A172 (cell line): ENCODE measurements at places on chromosomes 12 and 14.
A peak's percentile ranks its signal among the peaks of the same experiment; 100 is the strongest.

DNA sequence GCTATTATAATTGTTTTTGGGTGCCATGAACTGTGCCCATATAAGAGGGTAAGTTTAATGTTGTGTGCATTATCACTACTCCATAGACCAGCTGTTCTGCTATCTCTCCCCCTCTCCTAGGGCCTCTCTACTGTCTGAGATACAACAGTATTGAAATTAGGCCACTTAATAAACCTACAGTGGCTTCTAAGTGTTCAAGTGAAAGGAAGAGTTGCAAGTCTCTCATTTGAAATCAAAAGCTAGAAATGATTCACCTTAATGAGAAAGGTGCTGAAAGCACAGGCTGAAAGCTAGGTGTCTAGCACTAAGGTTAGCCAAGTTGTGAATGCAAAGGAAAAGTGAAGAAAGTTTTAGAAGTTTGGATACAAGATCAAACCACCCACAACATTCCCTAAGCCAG lies 168.0 kb downstream of the SLC16A7 start:
- no peak for DNase-seq

DNA sequence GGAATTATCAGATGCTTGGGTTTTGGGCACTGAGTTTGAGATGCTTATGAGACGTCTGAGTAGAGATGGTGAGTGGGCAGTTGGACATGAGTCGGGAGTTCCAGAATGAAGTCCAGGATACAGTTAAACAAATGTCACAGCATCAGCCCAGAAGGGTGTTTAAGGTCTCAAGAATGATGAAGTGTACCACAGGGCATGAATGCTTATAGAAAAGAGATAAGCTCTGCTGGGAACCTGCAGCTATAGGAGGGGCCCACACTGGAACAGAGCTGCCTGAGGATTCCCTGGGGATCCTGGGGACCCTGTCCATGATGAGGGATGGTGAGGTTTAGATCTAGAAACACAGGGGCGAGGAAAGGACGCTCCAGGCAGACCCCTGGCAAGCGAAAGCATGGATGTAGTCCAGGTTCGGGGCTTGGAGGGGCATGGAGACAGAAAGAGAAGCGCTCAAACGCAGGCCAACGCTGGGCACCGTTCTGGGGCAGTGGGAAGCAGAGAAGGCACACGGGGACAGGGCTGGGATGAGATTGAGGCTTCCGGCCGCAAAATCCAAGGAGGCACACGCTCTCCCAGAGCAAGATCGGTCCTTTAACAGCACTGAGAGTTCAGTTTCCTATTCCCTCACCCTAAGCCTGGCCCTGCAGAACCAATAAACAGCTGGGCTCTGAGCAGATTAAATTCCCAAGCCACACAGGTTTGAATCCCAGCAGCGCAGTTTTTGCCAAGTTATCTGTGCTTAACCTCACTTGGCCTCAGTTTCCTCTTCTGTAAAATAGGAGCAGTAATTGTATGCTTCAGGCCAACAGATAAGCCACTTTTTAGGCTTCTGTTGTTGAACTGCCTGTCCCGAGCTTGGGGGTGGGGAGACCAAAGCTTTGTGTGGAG lies 52.9 kb downstream of the EID3 start:
- no peak for DNase-seq

- DNase-seq: no peak
Measured at GRCh38 chr12:122949816-122950675, 16.2 kb downstream of the ABCB9 start.

- no peak for DNase-seq
Measured at GRCh38 chr14:51883232-51883631, 22.8 kb downstream of the GNG2 start.

DNA sequence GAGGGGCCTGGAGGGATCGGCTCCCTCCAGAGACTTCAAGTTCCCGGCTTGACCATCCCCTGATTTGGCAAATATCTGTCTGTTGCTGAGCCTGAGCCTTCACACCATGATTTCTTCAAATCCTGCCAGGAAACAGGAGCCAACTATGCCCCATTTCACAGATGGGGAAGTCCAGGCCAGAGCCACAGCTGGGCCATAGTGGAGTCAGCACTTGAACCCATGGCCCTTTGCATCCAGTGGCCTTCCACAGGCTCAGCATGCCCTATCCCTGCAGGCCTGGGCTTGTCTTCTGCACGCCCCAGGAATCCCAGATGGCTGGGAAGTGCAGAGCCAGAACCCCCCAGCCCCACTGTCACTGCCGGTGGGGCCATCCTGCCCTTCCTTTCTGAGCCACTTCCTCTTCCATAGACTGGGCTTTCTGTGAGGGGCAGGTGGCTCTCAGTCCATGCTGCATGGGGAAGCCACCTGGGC lies 44.9 kb downstream of the CYP46A1 start:
- no peak for DNase-seq

- DNase-seq: no peak
Measured at GRCh38 chr14:21043974-21044618, 1.9 kb downstream of the RNASE7 start.

DNA sequence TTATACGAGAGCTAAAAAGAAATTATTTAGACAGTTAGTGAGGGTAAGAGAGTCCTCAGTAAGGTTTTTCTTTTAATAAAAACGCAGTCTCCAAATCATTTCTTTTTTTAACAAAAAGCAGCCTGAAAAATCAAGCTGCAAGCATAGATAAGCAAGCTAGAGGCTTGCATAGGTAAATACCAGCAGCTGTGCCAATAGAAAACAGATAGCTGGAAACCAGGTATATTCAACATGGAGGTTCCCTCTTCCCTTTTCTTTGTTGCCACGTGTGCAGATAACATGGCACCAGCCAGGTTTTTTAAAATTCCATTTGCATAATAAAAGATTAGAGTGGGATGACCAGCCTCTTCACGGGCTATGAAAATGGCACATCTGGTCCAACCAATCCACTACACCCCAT lies 6.1 kb upstream of the PRKAB1 start:
- DNase-seq: no peak

GRCh38 chr14:88933191-88933590 lies 108.7 kb downstream of the TTC8 start:
- no peak for DNase-seq

DNA sequence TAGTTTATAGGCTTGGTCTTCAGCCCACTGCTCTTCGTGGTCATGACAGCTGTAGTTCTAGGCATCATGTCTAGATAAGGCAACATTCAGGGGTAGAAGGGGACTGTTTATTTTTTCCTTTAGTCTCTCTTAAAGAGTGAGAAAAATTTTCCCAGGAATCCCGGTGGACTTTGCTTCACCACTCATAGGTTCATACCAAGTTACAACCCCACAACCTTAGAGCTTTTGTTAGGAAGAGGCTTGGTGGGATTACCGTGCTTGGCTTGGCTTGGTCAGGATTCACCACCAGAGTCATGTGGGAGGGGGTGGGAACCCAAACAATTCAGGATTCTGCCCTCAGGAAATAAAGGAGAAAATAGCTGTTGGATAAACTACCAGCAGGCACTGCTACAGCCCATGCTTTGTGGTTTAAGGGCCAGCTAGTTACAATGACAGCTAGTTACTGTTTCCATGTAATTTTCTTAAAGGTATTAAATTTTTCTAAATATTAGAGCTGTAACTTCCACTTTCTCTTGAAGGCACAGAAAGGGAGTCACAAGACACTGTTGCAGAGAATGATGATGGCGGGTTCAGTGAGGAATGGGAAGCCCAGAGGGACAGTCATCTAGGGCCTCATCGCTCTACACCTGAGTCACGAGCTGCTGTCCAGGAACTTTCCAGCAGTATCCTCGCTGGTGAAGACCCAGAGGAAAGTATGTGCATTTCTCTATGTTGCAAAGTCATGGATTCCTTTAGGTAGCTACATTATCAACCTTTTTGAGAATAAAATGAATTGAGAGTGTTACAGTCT lies 25.9 kb upstream of the PAPLN start:
- DNase-seq: no peak

- no peak for DNase-seq
Measured at GRCh38 chr12:82149045-82149444, 209.1 kb downstream of the CCDC59 start.

DNA sequence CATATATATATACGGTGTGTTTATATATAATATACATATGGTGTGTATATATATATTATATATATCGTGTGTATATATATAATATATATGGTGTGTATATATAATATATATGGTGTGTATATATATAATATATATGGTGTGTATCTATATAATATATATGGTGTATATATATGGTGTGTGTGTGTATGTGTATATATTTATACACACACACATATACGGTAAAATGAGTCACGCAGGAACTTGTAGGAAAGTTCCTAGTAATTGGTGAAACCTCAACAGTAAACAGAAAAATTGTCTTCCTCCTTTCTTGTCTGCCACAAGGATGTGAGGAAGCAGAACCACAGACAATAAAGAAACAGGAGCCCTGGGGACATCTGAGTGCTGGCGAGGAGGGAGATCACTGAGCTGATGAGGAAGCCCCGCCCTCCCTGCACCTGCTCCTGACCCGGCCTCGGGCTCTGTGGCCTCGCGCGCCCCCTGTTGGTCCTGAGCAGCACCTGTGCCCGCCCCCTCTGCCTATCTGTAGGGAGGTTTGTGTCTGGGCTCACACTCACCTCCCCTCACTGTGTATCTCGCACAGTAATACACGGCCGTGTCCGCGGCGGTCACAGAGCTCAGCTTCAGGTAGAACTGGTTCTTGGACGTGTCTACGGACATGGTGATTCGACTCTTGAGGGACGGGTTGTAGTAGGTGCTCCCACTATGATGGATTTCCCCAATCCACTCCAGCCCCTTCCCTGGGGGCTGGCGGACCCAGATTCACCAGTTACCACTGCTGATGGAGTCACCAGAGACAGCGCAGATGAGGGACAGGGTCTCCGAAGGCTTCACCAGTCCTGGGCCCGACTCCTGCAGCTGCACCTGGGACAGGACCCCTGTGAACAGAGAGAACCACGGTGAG lies 1079.4 kb downstream of the TMEM121 start:
- DNase-seq: no peak

DNA sequence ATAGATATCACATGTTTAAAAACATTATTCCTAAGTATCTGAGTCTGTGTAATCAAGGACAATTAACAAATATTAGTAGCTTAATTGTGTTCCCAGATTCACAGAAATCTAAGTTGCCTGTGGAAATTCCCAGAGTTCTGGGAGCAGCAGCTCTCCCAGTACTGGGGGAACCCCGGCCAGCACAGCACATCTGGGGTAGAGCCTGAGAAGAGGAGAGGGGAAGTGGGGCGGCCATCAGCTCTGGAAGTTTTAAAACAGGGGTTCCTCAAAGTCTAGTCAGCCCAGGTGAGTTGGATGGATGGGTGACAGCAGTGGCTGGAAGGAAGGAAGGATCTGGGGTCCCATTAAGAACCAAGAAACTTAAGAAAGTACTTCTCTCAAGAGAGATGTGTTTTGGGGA lies 24.6 kb downstream of the PRICKLE1 start:
- DNase-seq: no peak

DNA sequence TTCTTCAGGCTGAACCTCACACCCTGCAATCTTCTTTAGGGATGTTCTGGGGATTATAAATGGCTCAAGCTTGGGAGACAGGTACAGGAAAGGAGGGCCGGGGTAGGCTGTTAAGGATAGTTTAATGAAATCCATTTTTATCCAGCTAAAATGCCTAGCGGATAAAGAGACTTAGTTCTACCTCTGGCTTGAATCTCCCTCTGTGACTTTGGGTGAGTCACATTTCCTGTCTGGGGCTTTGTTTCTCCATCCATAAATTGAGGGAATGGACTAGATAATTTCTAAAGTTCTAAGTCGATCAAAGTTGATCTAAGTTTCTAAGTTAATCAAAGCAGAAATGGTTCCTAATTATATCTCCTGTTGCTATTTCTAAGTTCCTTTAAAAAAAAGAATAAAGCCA lies 319.6 kb upstream of the E2F7 start:
- DNase-seq: peak; percentile 16

- no peak for DNase-seq
Measured at GRCh38 chr12:32515137-32515873, 115.9 kb downstream of the FGD4 start.

GRCh38 chr14:76918782-76919394 lies 92.7 kb downstream of the LRRC74A start:
- DNase-seq: peak; percentile 92

DNA sequence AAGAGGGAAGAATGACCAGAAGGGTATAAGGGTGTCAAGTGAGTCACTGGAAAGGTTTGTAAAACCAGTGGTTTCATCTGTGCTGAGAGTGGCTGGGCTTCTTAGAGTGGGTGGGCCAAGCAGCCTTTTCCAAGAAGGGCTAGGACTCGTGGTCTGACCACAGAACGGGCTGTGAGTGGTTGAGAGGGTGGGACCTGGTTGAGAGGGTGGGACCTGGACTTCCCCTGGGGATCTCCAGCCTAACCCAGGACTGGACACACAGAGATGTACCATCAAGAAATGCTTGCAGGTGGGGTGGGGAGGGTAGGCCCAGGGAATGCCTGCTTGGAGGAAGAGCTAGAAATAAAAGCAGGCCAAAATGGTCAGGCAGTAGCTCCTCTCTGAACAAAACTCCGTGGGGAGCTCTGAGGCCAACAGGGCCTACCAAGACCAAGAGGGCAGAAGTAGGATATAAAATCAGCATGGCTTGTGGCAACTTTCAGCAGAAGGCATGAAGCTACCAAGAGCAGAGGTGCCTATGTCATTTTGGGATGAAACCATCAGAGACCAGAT lies 140.5 kb downstream of the FOXN3 start:
- DNase-seq: peak; percentile 22

GRCh38 chr12:3600039-3600720 lies 109.2 kb downstream of the PRMT8 start:
- no peak for DNase-seq

GRCh38 chr14:100290607-100291304 lies 15.5 kb downstream of the SLC25A29 start:
- no peak for DNase-seq

- peak; percentile 12 for DNase-seq
Measured at GRCh38 chr12:38744041-38744440, 161.3 kb downstream of the CPNE8 start.

GRCh38 chr14:93794756-93795155 lies 6.5 kb upstream of the PRIMA1 start:
- no peak for DNase-seq

GRCh38 chr12:19404242-19404880 lies 34.9 kb upstream of the AEBP2 start:
- no peak for DNase-seq

- peak; percentile 57 for DNase-seq
Measured at GRCh38 chr12:131832321-131833231, 4.4 kb downstream of the MMP17 start.

- DNase-seq: no peak
Measured at GRCh38 chr14:105355850-105356604, 41.5 kb downstream of the PACS2 start.

GRCh38 chr14:71060825-71061455 lies 153.7 kb downstream of the PCNX1 start:
- no peak for DNase-seq

DNA sequence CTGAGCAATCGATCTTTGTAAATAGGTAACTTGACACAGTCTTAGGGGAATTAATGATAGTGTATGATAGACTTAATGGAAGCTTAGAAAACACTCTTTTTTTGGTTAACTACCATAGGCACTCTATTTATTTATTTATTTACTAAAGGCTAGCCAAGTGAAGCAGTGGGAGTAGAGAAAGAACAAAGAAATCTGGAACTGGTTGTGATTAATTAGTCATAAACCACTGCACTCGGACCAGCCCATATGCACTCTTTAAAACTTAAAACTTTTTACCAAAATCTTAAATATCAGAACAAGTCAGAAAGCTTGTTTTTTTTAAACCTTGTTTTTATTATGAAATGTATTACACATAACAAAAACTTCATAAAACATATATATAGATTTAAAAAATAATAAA lies 49.5 kb upstream of the SRP54 start:
- DNase-seq: no peak
